ENCODE measurements at places on chromosomes 2 and 18.

DNA sequence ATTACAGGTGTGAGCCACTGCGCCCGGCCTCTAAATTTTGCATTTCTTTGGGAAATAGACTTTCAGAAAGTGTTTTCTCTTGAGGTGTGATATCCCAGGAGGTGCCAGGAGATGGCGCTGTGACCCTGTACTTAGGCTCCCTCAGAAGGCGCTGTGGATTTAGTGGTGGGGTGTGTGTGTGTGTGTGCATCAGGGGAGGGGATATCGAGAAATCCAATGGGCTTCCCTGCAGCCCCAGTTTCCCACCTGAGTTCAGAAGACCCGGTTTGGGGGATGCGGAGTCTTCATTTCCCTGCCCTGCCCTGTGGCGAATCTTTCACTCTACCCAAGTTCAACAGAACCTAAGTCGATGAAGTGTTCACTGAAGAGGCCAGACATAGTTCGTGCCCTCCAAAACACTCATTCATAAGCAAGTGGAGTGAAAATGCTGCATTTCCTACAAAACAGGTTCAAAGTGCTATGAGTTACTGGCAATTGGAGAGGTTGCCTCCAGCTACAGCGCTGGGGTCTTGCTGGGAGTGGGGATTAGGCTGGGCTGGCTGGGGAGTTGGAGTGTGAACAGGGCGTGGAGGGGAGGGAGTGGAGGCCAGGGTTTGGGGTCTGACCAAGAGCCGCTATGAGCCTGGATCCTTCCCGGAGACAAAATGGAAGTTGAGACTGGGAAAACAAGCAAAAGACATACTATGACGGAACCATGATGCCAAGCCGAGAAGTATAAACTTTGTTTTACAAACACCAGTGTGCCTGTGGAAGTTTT lies 6.5 kb upstream of the WNT6 start:
- peak; percentile 67 for DNase-seq

- no peak for DNase-seq
These were observed 10.7 kb downstream of the LPIN1 start for GRCh38 chr2:11757101-11757500.

GRCh38 chr2:221276033-221276432 lies 296.1 kb downstream of the EPHA4 start:
- DNase-seq = no peak

DNA sequence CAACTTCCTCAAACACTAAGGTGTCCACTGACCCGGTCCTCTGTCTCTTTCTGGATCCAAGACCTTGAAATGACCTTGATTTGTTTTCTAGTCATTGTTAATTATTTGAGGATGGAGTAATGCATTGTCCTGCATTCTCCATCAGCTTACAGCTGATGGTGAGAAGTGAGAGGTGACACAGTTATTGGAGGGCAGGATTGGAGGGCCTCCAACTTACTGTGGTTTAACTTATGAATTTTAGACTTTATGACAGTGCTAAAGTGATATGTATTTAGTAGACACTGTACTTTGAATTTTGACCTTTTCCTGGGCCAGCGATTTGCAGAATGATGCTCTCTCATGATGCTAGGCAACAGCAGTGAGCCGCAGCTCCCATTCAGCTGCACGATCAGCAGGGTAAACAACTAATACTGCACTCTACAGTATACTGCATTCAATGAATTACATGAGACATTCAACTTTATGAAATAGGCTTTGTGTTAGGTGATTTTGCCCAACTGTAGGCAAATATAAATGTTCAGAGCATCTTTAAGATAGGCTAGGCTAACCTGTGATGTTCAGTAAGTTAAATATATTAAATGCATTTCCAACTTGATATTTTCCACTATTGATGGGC lies 200.0 kb upstream of the MEX3C start:
- no peak for DNase-seq

DNA sequence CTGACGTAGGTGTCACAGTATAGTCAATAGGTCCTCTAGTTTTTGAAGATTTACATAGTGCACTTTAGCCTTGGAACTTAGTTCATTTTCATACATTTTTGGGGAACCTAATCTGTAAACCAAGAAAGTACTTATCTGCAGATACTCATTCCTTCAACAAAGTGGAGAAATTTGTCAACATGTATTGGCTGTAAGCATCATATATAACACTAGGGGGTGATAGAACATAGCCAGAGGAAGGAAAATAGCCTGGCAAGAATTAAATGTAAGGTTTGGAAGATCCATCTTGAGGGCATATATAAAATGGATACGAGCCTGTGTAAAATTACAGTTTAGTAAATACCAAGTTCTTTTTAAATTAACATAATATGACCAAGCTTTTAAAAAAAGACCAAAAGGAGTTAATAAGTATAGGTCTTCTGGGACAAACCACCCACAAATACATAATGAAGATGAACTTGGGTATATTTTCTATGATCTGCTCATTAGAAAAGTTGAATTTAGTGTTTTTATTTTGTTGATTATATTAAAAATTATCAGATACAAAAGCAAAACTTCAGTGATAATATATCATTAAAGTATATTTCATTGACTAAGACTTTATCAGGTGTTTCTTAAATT lies 18.2 kb downstream of the RPL37A start:
- DNase-seq = peak; percentile 72

DNA sequence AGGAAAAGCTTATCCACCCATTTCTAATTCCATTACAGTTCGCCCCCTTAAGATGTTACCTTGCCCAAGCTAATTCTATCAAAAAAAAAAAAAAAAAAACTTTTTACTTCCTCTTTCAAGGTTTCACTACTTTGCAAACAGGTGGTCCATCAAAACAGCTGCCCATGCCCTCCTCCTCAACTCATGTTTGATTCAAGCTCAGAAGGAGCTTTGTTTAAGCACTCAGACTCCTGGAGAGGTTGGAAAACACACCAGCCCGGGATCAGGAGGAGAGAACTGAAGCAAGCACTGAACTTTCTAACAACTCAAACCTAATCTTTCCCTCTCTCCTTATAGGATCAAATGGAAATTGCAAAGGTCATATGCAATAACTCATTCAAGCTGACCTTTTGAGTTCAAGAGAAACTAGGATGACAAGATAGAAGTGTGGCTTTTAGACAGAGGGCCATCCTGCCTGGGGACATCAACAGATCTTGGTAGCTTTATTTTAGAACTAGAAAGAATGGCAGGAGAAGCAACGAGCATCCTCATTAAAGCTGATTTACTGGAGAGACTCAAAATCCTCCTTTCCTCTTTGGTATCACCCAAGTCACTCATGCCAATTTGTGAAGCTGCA lies 28.3 kb upstream of the FZD7 start:
- no peak for DNase-seq

Data from cardiac fibroblast (primary cell).